A549 treated with AZD2906 at 1 μM for 4 hours (cell line): ENCODE measurements at places on chromosomes 12 and 14. TPM values are rescaled to one million over a fixed set of nuclear protein-coding genes. Genes with fewer than 3 reads are reported as not detected.

Gene IQSEC3
- total RNA-seq, result 0.02 to 0.16 TPM (median 0.05 TPM) in 5 replicates

Gene ANKRD33
- total RNA-seq, result 0.05 to 0.11 TPM (median 0.07 TPM) in 4 of 5 replicates, not detected in the other

Gene PLBD1
- total RNA-seq, result 4.1 to 4.8 TPM (median 4.3 TPM) in 5 replicates

Gene KLRF1
- total RNA-seq, result not detected in 5 replicates

Gene C3AR1
- total RNA-seq, result not detected in 5 replicates

Gene OVCH1
- total RNA-seq, result not detected in 5 replicates

Gene CFAP73
- total RNA-seq, result 0.06 to 0.23 TPM (median 0.12 TPM) in 4 of 5 replicates, not detected in the other

Gene FOXN4
- 0.04 to 0.11 TPM (median 0.07 TPM) in 5 replicates for total RNA-seq

Gene LTBR
- total RNA-seq, result 210 to 256 TPM (median 253 TPM) in 5 replicates
